Spinal cord (tissue), 10 donors: ENCODE measurements at places on chromosomes 7 and 10.

GRCh38 chr7:139095194-139095659 lies 14.3 kb downstream of the ZC3HAV1 start:
- DNase-seq, result no peak

DNA sequence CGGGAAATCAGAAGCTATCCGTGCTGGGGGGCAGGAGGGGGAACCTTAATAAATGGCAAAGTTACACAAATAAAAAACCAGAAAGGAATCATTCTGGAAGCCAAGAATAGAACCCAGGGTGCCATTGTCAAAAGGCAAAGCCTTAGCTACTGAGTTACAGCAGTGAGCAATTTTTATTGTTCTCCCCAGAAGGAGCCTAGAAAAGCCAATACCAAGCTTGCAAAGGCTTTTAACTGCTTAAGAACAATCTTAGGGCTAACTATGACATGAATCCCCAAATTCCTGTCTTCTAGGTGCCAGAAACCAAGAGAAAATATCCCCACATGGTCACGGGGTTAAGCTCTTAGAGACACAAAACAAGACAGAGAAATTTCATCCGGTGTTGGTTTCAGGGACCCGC lies 482.7 kb downstream of the CCSER2 start:
- no peak for DNase-seq

- DNase-seq, result no peak
Measured at GRCh38 chr10:108797573-108797972, 1125.7 kb downstream of the XPNPEP1 start.

DNA sequence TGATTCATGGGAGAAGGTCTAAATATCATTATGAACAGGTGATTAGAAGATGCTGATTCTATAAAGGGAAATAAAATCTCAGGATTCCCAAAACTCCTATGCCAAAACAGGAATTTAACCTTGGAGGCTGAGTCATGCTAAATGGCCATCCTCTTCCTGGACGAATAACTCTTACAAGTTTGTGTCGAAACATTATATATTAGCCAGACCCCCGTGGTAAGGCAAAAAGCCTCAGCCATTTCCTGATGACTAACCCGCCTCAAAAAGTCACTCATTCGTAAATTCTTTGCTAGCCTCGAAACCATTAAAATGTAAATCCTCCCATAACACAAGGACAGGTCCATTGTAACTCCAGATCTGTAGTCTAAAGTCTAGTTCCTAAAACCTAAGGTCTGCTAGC lies 32.0 kb downstream of the CUL2 start:
- DNase-seq, result no peak

DNA sequence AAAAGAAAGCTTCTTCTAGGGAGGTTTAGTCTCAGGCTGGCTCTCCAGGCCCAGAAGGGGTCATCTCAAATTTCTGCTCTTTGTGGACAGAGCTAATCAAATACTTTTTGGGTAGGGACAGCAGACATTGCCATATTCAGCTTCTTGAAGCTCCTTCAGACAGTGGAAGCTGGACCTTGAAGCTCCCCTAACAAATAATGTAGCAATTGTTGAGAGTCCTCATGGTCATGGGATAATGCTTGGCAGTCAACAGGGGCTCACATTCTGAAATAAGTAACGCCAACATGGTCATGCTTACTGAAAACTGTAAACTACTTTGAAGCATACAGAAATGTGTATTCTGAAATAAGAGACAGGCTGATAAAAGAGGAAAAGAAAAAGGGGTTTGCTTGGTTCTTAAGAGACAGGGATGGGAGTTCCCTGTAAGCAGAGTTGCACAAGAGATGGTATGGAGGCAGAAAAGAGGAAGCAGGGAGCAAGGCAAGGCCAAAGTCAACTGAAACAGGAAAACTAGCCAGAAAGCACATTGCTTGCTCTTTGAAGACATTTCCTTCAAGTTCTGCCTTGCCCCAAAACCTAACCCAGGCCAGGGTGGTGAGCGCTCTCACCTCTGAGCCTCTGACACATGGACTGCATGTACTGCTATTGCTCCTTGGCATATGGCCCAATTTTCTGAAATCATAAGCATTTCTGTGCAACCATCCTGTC lies 53.1 kb upstream of the KMT2E start:
- DNase-seq, result no peak

DNA sequence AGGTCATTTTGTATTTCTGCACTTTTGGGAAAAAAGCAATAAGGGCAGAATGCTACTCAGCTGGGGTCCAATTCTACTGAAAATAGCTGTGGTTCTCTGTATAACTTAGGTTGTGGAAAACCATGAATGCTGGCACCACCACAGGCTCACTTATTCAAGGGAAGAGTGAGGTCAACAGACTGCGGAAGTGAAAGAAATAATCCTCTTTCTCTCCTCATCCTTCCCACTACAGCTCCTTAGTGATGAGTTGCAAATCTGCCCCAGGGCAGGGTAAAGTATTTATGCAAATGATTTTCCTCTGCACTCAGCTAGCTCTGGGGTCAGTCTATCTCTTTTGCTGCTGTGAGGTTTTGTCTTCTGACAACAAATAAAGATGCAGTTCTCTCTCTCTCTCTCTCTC lies 74.1 kb upstream of the PTPRZ1 start:
- DNase-seq, result no peak

GRCh38 chr7:82705517-82706260 lies 262.1 kb upstream of the CACNA2D1 start:
- DNase-seq, result no peak

DNA sequence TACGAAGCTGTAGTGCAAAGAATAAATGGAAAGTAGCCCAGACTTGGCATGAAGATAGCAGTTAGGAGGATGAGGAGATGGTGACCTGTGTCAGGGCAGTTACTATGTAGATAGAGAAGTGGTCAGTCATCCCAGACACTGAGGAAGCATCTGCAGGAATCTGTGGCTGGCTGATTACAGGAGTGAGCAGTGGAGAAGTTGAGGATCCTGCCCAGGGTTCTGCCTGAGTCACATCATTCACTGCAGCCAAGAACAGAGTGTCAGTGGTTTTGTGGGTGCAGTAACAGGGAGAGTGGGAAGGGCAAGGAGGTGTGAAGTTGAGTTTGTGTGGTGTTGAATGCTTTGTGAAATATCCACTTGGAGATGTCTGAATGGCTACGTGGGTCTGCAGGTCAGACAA lies 676.4 kb upstream of the NRP1 start:
- DNase-seq, result no peak

DNA sequence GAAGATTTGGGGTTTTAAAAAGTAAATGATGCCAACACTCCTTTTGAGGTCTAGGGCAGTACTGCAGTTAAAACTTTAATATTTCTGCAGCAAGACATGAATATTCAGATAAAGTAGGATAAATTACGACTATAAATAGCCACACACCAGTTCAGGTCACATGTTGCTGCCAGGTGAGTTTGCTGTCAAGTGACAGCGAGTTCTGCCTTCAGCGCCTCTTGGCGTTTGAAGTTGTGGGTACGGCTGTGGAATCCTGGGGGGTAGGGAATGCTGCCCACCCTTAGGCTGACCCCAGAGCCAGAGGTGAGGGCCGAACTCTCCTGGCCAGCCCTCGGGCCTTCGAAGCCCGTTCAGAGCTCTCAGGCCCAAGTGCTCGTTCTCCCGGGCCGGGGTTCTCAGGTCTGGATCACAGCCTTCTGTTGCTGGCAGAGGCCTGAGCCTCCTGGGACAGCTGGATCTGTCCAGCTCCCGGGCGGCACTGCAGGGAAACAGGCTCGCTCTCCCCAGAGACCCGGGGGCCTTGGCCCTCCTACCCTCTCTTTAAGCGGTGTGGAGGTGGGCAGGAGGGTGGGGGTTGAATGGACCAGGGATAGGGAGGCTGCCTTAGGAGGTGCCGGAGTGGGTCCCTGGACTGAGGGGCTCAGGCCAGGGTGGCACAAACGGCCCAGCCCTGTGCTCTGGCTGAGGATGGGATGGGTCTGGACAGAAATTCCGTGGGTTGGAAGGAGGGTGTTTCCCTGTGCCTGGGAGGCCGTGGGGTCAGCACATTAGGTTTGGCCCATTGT lies 5.4 kb downstream of the BRI3 start:
- DNase-seq, result no peak

DNA sequence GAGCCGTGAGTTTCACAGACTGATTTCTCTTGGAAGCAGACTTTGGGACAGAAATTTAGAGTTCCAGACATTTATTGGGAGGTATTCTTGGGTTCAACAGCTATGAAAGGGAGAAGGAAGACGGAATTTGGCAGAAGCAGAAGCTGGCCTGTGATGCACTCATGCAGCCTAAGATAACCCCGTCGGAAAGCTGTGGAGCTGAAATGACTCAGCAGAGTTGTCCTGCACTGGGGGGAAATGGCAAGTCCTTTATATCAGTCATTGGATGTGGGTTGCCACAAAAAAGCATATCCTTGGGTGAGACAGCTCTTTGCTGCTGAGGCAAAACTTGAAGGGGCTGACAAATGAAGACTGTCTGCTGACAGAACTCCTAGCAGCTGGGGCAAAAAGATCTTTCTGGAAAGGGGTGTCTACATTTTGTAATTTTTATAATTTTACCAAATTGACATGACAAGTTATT lies 11.5 kb upstream of the MICU1 start:
- DNase-seq, result no peak

DNA sequence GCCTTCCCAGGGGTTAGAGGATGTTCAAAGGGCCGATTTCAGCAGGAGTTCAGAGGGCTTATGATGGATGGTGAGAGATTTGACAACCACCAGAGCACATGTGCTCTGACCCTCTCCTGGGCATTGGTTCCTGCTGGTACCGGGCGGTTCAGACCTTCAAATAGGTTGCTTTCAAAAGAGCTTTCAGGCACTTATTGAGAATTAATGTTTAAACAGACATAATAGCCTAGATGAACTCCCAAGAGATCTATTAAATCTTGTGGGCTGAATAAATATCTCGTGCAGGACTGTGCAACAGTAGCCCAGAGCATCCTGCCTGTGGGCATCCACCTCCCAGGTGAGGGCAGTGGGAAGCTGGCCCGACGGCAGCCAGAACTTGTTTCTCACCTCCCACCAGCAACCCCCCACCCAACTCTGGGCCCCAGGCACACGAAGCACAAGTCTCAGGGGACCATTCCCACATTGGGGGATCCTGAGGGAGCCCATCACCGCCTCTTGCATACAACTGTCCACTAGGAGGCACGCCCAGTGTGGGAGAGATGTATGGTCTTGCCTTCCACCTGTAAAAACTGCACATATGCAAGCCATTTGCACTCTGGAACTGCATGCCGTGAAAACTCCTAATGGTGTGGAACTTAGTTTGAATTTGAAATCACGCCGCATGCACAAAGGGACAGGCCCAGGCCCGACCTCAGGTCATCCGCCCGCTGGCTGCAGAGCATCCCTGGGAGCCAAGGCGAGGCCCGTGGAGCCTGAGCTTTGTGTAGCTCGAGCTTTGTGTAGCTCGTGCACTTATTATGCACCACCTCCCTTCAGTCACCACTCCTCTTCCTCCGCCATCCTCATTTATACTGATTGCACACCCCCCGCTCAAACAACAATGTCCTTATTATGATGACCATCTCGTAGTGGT lies 147.8 kb downstream of the ADCY1 start:
- no peak for DNase-seq

GRCh38 chr10:93576888-93577287 lies 10.4 kb downstream of the FFAR4 start:
- DNase-seq, result no peak

DNA sequence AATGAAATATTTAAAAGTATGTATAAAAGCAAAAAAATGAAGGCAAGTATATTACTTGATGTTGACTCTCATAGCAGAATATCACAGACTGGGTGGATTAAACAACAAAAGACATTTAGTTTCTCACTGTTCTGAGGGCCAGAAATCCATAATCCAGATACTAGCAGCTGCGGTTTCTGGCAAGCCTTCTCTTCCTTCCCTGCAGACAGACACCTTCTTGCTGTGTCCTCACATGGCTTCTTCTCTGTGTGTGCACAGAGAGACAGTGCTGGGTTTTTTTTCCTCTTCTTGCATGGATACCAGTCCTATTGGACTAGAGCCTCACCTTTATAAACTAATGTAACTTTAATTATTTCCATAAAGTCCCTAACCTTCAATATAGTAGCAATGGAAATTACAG lies 127.9 kb upstream of the AKR1E2 start:
- DNase-seq, result no peak

DNA sequence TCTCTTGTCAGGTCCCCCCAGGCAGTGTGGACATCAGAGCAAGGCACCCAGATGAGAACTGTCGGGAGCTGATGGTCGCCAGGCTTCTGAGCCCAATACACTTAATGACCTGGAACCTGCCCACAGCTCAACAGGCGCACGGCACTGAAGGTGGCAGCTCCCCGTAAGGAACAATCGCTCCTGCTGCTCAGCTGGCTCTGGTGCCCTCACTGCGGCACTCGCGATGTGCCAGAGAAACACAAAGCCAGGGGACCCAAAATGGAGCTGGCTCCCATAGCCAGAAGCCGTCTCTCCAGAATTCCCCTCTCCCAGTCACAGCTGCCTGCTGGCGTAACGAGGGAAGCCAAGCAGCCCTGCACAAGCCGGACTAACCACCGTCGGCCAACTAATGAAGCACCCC lies 6.3 kb downstream of the CALN1 start:
- no peak for DNase-seq

DNA sequence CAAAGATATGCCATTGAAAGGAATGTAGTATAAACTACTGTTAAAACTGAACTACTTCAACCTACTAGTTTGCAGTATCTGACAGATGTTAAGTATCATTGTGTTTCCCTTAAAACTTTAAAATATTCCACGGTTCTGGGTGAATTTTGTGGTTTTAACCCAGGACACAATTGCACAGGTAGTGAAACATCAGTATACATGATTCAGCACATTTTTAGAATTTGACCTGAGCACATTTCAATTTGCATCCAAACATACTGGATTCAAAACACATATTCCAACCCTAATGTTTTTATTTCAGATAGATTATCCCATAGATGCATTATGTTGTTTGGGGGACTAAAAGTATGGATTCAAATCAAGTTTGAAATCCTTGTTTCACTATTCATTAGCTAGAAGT lies 129.9 kb upstream of the ZNF804B start:
- no peak for DNase-seq

- no peak for DNase-seq
Measured at GRCh38 chr10:92729886-92730285, 40.1 kb downstream of the HHEX start.

- no peak for DNase-seq
Measured at GRCh38 chr7:480531-481218, 39.0 kb downstream of the PDGFA start.

DNA sequence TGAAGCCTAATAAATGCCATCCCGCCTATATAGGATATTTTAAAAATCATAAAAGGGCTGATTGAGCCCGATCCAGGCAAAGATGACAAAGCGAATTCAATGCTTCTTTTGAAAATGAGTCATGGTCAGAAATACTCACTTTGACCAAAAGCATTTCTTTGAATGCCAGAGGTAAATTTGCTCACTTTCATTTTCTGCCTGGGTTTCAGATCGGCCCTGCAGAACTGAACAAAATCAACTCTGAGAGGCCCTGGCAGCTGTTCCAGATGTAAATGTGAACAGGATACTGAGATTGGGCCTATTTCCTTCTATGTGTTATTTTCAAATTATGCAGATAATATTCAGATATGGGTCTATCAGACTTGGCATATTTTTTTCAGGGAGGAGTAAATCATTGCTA lies 114.8 kb upstream of the ARID5B start:
- DNase-seq, result no peak

- DNase-seq, result no peak
Measured at GRCh38 chr7:32279500-32279899, 209.3 kb upstream of the PDE1C start.

GRCh38 chr7:88396948-88397322 lies 90.2 kb upstream of the STEAP4 start:
- no peak for DNase-seq
